Testis (tissue), 5 donors: ENCODE measurements at places on chromosomes 3 and 15. TPM values are rescaled to one million over a fixed set of nuclear protein-coding genes. Genes with fewer than 3 reads are reported as not detected.

DNA sequence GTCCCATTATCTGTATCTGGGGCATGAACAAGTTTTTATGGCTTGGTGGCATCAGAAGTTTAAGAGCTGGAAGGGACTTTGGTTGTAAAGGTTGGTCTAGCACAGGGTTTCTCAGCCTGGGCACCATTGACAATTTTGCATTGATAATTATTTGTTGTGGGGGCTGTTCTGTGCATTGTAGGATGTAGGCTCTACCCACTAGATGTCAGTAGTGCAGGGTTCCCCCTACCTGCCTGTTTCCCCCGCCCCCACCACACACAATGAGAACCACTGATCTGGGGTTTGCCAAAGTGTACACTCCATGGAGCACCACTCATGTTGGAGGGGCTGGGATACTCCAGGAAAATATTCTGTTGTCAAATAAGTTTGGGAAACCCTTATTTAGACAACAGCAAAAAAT lies 42.7 kb downstream of the PLCL2 start:
- H3K27ac ChIP-seq: no peak overlapping the region
- peaks cover 13% of the 10 kb centered on the region for H3K4me1 ChIP-seq

- H3K4me1 ChIP-seq: peaks cover 3% of the 10 kb centered on the region
- H3K27ac ChIP-seq: no peak overlapping the region
- no peaks in the 10 kb centered on the region for H3K27me3 ChIP-seq
Observed at GRCh38 chr15:43930556-43930955, 103.8 kb downstream of the WDR76 start.

GRCh38 chr15:77862651-77863104 lies 214.8 kb downstream of the TBC1D2B start:
- no peaks in the 10 kb centered on the region for H3K27me3 ChIP-seq
- DNase-seq: no peak
- no peak overlapping the region for H3K4me3 ChIP-seq

The AMOTL2 gene
- total RNA-seq: 35.8 TPM

The CSPG4 gene
- total RNA-seq: 6.5 TPM
